ENCODE measurements at places on chromosomes 12 and 14.

GRCh38 chr12:99042226-99042625 lies 397.1 kb downstream of the APAF1 start:
- DNase-seq, result no peak

DNA sequence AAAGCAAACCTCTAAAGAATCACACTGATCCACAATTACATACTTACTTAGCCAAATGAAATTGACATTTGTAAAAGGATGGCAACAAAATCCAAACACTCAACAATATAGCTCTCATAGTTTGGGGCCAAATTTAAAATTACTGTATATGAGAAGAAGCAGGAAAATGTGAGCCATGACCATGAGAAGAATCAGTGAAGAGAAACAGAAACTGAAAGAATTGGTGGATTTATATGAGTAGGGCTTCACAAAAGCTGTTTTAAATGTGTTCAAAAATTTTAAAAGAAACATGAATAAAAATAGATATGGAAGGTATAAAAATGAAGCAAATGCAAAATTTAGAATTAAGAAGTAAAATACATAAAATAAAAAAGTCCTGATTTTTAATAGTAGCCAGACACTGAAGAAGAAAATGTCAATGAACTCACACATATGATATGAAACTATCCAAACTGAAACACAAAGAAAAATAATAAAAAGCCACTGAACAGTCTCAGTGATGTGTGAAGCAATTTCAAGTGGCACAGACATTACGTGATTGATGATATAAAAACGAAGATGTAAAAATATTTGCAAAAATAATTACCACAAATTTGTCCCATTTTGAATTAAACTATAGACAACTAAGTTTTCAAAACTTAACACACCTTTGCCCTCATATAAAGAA lies 87.9 kb upstream of the MDGA2 start:
- no peak for DNase-seq

GRCh38 chr12:111745211-111745610 lies 21.5 kb upstream of the ALDH2 start:
- DNase-seq, result no peak

- DNase-seq, result no peak
Measured at GRCh38 chr12:44117337-44117736, 281.5 kb downstream of the TMEM117 start.

DNA sequence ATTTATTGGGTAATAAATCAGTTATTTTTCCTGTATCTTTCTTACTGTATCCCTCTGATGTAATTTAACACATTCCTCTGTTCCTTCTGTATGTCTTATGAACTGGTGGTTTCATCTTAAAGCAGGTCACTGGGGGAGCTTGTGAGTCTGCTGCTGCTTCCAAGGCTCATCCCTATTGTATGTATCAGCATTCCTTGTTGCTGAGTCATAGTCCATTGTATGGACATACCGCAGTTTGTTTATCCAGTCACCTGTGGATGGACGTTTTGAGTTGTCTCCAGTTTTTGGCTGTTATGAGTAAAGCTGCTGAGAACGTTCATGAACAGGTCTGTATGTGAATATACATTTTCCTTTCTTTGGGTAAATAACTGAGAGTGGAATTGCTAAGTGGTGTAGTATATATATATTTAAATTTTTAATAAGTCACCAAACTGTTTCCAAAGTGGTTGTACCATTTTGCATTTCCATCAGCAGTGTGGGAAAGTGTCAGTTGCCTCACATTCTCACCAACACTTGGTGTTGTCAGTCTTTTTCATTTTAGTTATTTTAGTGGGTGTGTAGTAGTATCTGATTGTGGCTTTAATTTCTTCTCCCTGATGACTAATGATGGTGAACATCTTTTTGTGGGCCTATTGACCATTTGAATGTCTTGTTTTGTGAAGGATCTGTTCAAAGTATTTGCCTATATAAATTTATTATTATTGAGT lies 82.7 kb downstream of the BEGAIN start:
- peak; percentile 28 for DNase-seq

GRCh38 chr14:55482936-55483605 lies 42.7 kb upstream of the TBPL2 start:
- no peak for DNase-seq

- DNase-seq, result peak; percentile 48
Measured at GRCh38 chr12:27969624-27970400, 2.7 kb downstream of the PTHLH start.

GRCh38 chr14:32688941-32689340 lies 249.7 kb upstream of the NPAS3 start:
- DNase-seq, result no peak

DNA sequence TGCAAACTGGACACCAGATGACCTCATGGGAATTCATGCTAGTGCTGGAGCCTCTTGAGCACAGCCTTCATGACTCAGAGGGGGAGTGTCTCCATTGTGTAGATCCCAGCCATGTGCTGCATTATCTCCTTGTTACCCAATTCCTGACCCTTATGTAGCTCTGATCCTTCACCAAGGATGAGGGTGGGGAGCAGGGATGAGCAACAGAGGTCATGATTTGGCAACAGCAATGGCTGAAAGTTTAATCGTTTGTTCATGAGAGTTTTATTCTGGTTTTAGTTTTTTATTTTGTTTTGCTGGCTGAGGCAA lies 9.5 kb upstream of the BDKRB1 start:
- peak; percentile 94 for DNase-seq

- DNase-seq, result peak; percentile 5
Measured at GRCh38 chr12:22190969-22191368, 143.5 kb downstream of the ST8SIA1 start.

DNA sequence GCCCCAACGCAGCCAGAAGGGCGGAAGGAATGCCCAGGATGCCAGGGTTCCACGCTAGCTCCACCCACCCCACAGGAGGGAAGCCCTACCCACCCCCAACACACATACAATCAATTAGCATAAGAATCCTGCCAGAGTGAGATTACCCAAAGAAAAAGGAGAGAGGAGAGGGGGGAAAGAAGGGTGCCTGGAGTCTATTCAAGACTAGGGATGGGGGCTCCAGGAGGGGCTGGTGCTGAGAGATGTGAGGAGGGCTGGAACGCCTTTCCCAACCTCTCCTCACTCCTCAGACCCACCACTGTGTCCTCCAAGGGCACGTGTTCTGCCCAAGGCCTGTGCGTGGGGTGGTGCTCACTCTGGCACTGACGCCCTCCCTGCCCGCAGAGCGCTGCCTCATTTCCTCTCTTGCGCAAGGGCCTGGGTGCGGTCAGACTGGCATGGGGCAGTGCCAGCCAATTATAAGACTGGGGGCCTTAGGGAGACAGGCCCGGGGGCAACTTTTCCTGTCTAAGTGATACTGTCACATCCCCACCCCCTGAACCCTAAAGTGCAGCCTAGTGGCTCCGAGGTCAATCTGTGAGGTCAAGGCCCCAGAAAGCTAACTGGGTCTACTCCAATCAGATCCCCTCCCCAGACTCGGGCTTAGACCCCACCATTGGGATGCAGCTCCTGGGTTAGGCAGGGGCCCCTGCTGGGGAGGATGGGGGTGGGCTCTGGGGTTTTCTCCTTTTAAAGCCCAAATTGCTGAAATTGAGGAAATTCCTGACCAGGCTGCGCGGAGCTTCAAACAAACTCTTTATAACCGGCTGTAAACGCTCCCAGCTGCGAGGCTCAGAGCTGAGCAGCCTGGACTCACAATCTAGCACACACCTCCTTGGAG lies 10.2 kb upstream of the ITGB7 start:
- peak; percentile 23 for DNase-seq

- DNase-seq, result peak; percentile 67
Measured at GRCh38 chr12:68428724-68429501, 96.8 kb upstream of the MDM1 start.

- no peak for DNase-seq
Measured at GRCh38 chr12:1962051-1963020, 41.9 kb downstream of the DCP1B start.

DNA sequence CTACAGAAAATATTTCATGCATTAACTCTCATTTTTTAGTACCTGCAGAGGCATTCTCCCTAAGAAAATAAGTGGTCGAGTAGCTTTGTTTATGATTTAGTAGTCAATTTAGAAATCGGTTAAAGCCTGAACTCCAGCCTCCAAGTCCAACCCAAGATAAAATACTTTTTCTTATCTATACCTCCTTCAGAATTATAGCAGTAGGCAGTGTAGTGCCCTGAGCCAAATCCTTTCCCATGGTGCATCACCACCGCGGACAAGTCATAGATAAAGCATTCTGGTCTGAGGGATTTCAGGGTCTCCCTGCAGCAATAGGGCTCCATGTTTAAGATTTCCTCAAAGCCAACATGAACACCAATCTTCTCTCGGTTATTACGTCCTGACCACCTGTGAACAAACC lies 30.5 kb downstream of the USP44 start:
- no peak for DNase-seq
